Germinal center (tissue), 1 donor: ENCODE measurements at places on chromosomes 3 and 15.

DNA sequence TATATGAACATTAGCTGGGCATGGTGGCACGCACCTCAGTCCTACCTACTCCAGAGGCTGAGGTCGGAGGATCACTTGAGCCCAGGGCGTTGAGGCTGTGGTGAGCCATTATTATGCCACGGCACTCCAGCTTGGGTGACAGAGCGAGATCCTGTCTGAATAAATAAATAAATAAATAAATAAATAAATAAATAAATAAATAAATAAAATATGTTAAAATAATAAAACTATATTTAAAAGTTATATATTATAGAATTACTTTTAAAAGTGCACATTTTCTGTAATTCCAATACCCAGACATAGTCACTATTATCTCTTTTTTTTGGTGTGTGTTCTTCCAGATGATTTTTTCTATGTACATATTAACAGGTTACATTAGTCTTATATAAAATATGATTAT, 382.0 kb upstream of the ROBO2 start:
- no peak for DNase-seq

DNA sequence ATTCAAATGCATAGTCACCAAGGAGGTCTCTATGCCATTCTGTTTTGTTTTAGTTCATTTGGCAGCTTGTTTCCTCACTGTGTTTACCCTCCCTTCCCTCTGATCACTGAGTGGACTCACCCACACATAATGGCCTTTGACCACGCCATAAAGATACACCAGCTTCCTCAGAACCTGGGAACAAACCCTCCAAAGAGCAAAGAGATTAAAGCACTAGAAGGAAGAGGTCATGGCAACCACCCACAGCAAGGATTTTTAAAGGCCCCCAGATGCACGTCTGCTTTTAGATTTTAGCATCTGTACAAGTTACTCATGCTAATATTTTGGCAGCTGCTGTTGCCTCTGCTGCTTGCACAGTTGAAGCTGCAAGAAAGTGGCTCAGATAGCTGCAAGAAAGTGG, 47.9 kb upstream of the CADPS start:
- no peak for DNase-seq

- DNase-seq: no peak
Observed at GRCh38 chr3:78322780-78323179, 1282.9 kb downstream of the ROBO2 start.

DNA sequence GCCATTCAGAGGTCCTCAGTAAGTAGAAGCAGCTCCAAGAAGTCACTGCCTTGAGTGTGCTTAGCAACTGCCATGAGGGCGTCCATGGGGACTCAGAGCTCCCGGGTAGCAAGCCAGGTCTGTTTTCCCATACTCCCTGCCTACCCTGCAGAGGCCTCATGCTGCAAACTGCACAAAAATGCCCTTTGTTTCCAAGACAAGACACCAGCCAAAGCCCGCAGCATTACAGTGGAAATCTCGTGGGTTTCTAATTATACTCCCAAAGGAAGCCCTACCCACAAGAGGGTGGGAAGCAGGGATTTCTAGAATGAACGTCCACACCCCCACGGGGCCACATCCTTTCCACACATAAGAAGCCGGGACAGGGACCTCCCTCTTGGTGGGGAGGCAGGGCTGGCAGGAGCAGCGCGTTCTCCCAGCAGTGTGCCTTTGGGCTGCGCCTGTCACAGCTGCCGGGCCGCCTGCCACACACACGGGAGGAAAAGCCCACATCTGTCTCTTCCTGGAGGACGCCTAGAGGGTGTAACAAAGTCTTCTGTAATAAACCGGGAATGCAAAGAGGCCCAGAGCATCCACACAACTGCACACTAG, 31.1 kb downstream of the FAM174B start:
- DNase-seq: no peak

DNA sequence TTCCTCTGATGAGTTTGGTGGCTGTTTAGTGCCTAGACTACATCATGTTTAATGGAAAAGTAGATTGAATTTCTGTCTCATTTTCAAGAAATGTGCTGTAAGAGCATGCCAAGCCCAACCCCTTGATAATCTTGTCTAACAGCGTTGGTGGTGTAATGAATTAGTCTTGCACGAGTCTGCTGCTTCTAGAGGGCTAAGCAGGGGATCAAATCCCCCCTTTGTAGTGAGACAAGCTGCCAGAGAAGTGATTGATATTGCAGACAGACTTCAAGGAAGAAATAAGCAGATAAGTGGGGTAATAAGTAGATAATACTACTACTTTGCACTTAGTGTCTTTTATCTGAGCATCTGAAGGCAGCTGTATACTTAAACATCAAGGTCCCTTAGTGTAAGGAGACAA, 141.4 kb downstream of the TP63 start:
- no peak for DNase-seq
